ENCODE measurements at places on chromosomes 3 and 15. TPM values are rescaled to one million over a fixed set of nuclear protein-coding genes. Genes with fewer than 3 reads are reported as not detected.

DNA sequence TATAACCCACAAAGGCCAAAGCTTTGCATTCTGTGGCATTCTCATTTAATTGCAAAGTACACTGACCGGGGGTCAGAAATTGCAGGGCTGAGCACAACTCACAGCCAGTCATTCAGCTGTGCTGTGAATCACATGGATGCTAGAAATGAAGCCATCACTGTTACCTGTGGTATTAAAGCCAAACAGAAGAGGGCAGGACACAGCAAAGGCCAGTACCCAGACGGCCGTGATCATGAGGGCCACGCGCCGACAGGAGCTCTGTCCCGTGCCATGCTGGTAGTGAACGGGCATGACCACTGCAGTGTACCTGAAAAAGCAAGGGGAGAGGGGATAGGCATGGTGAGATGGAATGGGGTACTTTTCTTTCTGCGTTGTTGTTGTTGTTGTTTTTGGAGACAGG, 31.6 kb downstream of the DRD3 start:
- no peak for DNase-seq

GRCh38 chr3:124257336-124257864, 265.5 kb upstream of the ROPN1 start:
- DNase-seq = no peak

DNA sequence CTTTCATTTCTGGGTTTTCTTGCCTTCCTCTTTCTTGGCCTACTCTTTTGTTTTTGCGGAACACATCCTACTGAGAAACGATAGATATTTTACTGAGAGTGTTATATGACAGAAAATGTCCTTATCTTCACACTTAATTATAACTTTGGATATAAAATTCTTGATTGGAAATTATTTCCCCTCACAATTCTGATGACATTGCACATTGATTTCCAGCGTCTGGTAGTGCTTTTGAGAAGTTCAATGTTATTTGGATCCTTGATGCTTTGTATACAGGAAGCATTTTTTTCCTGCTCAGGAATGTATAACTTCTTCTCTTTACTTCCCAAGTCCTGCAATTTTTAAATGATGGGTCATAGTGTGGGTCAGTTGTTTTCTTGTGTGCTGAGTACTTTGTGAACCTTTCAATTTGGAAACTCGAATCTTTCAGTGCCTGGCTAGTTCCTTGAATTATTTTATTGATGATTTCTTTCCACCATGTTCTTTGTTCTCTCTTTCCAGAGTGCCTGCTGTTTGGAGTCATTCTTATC, 183.9 kb downstream of the PDCD6IP start:
- no peak for DNase-seq

DNA sequence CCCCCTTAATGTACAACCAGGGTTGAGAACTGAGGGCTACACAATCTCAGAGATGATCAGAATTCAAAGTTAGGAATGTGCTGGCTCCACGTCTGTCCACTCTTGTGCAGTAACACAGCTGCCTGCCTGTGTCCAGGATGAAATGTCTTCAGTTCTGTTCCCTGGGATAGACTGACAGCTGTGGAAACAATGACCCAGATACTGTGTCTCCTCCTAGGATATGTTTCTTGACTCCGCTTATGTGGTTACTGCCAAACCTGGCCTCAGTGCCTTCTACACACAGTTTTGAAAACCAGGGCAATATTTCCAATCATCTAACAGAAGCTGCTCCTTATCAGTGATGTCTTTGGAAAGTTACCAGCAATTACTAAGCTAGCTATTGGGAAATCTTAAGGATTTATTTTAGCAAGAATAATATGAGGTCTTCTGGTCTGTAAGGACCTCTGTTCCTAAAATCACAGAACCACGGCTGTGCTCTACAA, 67.6 kb downstream of the NOX5 start:
- no peak for DNase-seq

DNA sequence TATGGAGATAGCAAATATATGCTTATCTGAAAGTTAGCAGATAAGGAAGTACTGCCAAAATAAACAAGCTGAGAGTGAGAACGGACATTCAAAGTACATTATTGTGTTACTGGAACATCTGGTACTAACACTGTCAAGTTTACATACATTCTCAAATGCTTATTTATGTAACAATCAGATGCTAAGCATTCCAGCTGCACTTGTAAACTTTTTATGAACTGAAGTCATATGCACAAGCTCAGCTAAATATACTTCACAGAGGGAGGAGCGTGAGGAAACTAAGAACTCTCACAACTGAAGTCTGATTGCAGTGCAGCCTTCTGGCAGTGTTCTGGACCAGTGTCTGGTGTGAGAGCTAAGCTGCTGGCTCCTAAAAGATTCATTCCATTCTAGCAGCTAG, 223.7 kb upstream of the NANOGP8 start:
- DNase-seq = no peak

DNA sequence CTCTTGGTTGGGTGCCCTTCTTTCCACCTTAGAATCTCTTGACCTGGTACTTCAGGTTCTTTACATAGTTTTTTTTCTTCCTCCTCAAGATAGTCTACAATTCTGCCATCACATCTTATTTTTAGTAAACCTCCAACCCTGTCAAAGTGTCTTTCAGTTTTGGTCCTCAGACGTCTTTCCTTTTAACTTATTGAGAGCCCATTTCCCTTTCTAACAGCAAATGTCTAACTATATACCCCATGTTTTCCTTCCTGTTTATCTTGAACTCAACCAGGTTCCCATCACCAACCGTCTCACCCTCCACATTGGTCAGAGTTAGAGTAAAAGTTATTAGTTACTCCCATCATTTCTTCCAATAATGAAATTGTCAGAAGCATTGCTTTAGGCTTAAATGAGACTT, 10.4 kb downstream of the KBTBD12 start:
- no peak for DNase-seq

DNA sequence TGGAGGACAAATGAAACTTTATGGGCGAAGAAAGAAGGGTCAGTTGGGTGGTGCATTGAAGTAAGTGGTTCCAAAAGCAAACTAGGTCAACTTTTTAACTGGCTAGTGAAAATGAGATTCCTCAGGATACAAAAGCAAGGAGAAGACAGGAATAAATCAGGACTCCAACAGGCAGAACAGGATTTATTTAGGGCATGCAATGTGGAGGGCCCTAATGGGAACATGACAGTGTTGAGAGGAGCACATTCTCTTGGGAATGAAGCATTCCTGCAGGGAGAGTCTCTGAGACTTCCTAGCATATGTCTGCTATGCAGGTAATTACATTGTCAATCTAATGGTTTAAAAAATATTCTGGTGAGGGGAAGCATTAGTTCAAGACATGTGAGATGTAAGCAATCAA, 8.7 kb downstream of the NPAP1 start:
- DNase-seq = no peak

GRCh38 chr15:71199384-71200351, 84.4 kb downstream of the THSD4 start:
- DNase-seq = no peak

- no peak for DNase-seq
Observed at GRCh38 chr3:33004961-33005360, 53.5 kb downstream of the CCR4 start.

DNA sequence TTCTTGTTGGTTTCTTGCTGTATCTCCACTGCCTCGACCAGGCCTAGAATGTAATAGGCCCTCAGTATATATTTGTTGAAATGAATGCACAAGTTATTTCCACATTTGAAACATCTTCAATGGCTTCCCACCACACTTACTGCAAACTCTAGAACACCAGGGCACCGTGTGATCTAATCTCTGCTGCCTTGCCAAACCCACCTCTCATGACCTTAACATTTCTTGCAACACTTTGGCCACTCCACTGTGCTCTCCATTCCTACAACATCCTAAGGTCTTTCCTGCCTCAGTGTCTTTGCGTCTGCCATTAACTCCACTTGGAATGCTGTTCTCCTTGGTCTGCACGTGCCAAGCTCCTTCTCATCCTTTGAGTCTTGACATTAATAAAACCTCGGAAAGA, 14.1 kb downstream of the FRMD4B start:
- no peak for DNase-seq

- no peak for DNase-seq
Observed at GRCh38 chr3:22713936-22714335, 489.2 kb upstream of the UBE2E2 start.

GRCh38 chr3:195075941-195076875, 194.8 kb downstream of the XXYLT1 start:
- no peak for DNase-seq

DNA sequence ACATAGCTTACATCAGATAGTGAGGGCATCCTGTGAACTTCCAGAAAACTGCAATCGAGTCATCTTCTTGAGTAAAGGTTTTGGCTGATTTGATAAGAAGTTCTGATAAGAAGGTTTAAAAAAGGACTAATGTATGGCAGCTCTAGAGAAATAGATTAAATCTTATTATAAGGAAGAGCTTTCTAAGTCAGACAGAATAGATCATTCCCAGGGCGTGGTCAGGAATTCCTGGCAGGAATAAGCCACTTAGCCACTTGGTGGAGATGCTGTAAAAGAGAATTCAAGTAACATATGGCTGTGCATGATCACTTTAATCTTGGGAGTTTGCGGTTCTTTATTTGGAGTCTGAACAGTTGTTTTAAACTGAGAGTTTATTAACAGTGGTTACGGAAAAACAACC, 17.4 kb downstream of the PGBD4 start:
- DNase-seq = no peak

DNA sequence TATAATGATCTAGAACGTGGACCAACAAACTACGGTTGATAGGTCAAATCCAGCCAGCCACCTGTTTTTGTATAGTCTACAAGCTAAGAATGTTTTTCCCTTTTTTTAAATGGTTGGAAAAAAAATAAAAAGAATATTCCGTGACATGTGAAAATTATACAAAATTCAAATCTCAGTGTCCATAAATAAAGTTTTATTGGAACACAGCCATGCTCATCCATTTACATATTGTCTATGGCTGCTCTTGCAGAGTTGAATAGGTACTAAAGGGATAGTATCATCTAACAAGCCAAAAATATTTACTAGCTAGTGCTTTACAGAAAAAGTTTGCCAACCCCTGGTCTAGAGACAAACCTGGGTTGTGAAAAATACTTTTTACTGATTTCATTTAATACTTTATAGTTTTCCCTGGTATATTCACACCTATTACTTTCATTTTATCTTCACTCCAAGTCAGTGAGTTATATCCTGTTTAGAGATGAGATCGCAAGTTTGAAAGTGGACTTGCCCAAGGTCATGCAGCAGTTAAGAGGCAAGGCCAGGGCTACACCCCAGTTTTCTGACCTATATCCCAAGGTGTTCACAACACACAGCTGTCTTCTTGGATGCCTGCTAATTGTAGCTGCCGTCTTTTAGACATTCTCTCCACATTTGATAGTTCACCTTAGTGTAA, 58.4 kb downstream of the IGF2BP2 start:
- no peak for DNase-seq

- no peak for DNase-seq
Observed at GRCh38 chr3:197417441-197417840, 119.0 kb upstream of the DLG1 start.

GRCh38 chr3:56595975-56596840, 39.2 kb downstream of the CCDC66 start:
- DNase-seq = no peak

DNA sequence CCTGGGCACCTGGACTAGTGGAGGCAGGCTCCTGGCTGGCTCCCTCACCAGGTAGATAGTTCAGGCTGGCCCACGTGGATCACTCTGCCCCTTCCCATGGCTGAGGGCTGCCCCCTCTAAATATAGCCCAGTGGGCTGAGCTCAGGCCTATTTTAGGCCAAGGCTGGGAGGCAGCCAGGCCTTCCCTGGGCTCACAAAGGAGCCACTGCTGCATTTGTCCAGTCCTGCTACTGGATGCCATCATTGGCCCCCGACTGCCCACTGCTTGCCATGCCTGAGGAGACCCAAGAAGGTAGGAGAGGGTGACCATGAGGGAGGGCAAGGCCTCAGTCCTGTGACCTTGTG, at the start of gene LSMEM2:
Gene LSMEM2 (plus strand): TSS at position 208 of the 345 bp plus-strand sequence. CDS start 27 bp downstream, at position 235.
- no peak for DNase-seq

GRCh38 chr3:120394347-120394746, 45.2 kb upstream of the LRRC58 start:
- DNase-seq = no peak

DNA sequence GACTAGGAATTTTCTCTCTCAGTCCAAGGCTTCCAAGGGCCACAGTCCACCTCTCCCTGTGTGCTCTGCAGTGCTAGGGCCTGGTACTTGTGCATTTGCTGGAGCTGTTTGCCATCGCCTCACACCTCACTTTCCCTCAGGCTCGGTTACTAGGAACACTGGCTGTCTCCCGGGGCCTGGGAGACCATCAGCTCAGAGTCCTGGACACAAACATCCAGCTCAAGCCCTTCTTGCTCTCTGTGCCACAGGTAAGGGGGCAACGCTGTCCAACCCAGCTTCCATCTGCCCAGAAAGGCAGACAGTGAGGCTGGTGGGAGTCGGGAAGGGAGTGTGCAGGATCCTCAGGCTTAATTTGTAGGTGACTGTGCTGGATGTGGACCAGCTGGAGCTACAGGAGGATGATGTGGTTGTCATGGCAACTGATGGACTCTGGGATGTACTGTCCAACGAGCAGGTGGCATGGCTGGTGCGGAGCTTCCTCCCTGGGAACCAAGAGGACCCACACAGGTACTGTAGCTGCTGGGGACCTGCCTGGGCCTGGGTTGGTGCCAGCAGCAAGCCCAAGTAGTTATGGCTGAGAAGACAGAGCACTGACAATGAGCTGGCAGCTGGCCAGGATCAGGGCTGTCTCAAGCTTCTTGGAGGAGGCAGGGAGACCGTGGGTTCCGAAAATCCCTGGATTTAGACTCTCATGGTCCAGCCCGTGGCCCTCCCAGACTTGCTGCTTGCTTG, 3.4 kb downstream of the PPM1M start:
- DNase-seq = no peak

DNA sequence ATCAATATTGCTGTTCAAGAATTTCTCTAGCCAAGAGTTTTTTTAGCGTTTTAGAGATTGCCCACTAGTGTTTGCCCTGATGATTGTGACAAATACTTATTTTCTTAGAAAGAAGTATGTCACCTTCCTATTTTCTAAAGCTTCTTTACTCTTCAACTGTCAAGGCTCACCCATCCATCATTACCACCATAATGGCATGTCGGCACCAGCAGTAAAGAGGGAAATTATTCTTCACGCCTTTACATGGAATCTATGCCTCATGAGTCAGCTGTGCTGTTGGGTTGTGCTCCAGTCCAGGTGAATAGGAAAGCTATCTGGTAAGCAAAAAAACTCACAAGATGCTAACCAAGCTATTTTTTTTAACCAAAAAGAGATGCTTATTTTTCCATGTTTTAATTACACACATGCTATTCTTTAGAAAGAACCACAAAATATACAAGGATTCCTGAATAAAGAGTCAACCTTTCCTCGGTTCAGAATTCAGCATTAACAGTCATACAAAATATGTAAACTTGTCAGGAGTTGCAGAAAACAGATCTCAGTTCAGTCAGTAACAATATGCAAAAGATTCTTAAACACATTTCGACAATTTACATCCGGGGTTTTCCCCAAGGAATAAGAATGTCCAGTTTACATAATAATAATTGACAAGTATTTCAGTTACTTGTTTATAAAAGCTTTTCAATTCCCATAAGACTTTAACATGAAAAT, 128.0 kb downstream of the ATP8B4 start:
- DNase-seq = no peak

Gene NDN
- total RNA-seq = 2.4 TPM

Gene SLC15A2
- total RNA-seq = 2.2 TPM

Gene SPINT1
- total RNA-seq = 1.7 TPM

Gene CFAP91
- not detected for total RNA-seq

Gene IGDCC3
- not detected for total RNA-seq

Gene MYZAP
- not detected for total RNA-seq

Gene LRRC49
- total RNA-seq = not detected

Gene IL17RB
- total RNA-seq = 2.9 TPM

Gene TMEM42
- 13.0 TPM for total RNA-seq
